ENCODE measurements at places on chromosomes 12 and 14.

- DNase-seq: no peak
Measured at GRCh38 chr14:39857376-39858055, 425.3 kb upstream of the FBXO33 start.

DNA sequence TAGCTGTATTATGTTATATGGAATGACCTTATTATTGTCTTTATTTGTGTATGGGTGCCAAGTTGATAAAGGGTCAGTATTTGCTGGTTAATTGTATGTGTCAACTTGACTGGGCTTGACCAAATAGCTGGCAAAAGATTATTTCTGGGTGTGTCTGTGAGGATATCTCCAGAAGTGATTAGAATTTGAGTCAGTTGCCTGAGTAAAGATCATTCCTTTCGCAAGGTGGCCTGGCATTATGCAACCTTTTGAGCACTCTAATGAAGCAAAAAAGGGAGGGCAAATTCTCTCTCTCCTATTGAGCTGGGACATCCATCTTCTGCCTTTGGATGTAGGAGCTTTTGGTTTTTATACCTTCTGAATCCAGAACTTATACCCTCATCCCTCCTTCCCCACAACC, 82.2 kb downstream of the ATXN7L3B start:
- no peak for DNase-seq

- no peak for DNase-seq
Measured at GRCh38 chr12:76898442-76898841, 19.6 kb upstream of the CSRP2 start.

GRCh38 chr12:76417116-76417515, 68.9 kb upstream of the BBS10 start:
- DNase-seq: no peak

DNA sequence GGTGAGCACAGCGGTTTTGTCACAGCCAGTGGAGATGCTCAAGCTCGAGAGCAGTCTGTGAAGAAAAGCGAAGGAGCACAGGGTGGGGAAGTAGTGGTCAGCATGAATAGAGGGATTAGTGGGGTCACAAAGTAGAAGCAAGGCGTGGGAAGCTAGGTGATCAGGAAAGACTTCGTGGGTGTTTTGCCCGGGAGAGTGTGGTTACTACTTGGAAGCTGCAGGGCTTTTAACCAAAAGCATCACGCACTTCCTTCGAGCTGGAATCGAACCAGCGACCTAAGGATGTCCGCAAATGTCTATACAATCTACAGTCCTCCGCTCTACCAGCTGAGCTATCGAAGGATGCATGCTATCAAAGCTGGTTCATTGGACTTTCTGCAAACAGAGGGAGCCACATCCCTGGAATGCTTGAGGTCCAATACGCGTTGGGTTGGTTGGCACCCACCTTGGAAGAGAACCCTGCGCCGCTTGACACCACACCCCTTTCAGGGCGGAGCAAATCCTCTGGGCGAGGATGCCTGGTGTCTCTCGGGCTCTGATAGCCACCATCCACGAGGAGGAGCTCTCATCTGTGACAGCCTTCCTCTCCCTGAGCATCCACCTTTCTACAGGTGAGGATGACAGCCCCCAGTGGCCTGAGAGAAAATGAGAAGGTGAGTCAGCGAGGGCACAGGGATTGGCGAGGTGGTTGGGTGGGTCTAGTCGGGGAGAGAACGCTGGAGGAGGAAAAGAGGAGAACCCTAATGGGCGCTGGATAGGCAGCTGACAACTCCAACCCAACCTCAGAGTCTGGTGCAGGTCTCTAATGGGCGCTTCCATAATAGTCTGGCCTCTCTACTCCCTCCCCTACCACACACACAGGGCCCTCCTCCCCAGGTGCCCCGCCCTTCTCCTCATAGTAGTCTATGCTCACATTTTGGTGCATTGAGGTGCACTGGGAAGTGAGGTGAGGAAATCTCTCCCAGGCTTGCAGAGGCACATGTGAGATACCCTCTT, 16.0 kb upstream of the OR6S1 start:
- DNase-seq: peak; percentile 84

GRCh38 chr12:121138284-121138683, 5.6 kb downstream of the P2RX7 start:
- DNase-seq: no peak

DNA sequence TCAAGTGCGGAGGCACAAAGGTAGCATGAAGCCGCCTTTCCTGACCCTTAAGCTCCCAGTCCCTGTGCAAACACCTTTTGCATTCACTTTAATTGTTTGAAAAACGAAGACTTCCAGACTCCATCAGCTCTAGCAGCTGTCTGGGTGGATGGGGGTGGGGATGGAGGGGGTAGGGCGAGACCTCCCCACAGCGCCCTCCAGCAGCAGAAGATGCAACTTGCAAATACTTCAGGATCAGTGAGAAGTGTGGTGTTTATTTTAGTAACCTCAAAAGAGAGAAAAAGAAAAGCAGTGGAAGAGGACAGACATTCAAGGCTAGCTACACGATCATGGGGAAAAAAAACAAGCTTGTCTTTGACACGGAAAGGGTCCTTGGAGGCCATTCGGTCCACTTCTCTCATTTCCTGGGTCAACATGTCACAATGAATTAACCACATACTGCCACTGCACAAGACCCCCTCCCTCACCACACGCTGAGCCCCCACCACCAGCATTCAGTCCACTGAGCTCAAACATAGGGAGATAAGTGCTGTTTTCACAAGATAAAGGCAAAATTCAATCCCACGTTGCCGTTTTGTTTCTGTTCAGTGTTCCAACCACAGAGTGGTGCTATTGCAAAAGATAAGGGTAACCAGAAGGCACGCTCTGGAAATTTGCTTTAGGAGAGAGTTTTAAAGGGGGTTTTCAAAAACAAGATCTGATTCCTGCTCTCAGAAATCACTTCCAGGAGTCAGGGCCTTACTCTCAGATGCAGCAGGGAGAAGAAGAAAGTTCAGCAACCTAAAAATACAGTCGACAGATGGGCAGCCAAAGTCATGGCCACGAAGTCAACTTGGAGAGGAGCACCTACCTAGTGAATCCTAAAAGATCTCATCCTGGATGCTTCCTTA, 3.3 kb upstream of the NTF3 start:
- peak; percentile 33 for DNase-seq

DNA sequence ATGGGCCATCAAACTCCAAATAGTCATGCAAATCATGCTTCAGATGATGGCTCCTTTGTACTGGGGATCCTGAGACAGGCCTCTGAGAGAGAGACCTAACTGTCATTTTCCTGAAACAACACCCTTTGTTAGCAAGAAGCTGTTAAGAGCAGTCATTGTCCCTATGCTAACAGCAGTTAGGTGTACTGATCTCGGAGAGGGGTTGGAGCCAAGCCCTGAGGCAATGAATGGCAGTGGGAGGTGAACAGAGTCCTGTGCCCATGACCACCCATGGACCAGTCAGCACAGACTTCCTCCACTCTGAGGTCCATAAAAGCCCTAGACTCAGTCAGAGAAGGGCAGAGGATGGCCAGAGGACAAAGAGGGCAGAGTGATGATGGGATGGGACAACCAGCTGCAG, 747.6 kb upstream of the LRFN5 start:
- no peak for DNase-seq

GRCh38 chr14:89418976-89419375, 1.9 kb upstream of the FOXN3 start:
- DNase-seq: no peak

DNA sequence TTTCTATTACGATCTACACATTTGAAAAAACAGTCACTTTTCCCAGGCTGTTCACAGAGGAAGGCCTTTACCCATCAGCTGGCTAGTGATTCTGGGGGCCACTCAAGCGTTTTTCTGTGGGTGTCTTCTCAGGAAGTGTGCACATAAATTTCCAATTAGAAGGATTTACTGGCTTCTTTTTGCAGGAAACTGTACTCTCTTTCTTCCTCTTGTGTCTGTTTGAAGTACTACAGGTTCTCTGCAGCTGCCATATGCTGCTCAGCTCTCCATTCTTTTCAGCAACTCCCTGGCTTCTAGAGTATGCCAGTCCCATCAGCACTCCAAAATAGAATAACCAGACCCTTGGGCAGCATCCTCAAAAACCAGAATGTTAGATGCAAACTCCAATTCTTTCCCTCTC, 110.4 kb upstream of the NAV3 start:
- DNase-seq: peak; percentile 2

Data from SW480 (cell line).